Placental pericyte (primary cell): ENCODE measurements at places on chromosomes 2 and 18. TPM values are rescaled to one million over a fixed set of nuclear protein-coding genes. Genes with fewer than 3 reads are reported as not detected.

Gene NOSTRIN
- under 0.01 and 1.0 TPM in 2 replicates for total RNA-seq

Gene KRTCAP3
- not detected in 2 replicates for total RNA-seq

Gene MBD2
- total RNA-seq = 18.8 and 26.2 TPM in 2 replicates

Gene LAMA3
- 0.88 and 1.7 TPM in 2 replicates for total RNA-seq

Gene DSG4
- not detected in 2 replicates for total RNA-seq

Gene GAREM2
- total RNA-seq = 1.3 TPM in 2 replicates

Gene UGT1A8
- not detected in 2 replicates for total RNA-seq

Gene GALNT14
- total RNA-seq = 0.14 TPM in 1 of 2 replicates, not detected in the other

Gene PEX13
- total RNA-seq = 23.6 and 42.4 TPM in 2 replicates

Gene FIGN
- 1.3 and 2.9 TPM in 2 replicates for total RNA-seq

Gene CGREF1
- total RNA-seq = 0.88 TPM in 1 of 2 replicates, not detected in the other
